Stimulated activated CD4-positive, alpha-beta T cell treated with anti-CD3 and anti-CD28 coated beads, Interleukin-15, amount 100 ng/mL, for 24 hours (primary cell): ENCODE measurements at places on chromosomes 11 and 22.

DNA sequence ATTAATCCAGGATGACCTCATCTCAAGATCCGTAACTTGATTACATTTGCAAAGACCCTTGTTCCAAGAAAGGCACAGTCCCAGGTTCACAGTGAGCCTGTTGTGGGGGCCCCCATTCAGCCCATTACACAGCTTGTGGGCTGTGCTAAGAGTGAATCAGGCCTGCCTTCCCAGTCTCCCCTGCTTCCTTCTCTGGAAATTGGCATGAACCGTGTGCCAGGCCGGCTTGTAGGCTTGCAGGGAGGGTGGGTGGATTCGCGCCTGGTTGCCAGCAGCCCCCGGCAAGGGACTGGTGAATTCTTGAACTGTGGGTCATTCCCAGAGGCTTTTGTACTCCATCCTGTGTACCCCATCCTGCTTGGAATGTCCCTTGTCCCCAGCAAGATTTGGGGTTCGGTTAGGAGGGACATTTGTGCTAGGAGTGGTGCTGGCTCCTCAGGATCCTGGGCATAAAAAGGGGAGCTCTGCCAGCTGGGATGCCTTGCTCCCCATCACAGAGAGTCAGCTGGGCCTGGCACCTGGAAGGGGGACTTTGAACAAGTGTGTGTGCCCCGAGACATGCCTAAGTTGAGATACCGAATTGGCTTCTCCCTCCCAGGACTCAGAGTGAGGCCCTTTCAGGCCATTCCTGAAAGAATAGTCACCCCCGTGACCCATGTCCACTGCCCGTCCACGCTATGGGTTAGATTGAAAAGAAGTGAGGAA is 818.2 kb downstream of the BRD1 start:
- DNase-seq, result no peak

DNA sequence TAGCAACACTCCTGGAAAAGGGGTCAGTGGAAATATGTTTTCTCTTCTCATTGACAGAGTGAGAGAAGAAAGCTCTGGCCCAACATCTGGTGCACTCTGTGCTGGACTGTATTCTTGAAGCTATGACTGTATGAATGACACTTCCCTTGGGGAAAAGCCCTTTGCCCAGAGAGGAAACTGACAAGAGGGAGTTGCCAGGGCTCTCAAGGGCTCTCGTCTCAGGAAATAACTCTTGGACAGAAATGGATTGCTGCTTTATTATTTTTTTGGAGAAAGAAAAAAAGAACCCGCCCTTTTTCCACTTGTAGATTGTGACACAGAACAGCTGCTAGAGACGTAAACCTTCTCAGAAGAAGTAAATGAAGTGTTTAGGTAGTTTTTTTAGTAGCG is 11.4 kb downstream of the ETS1 start:
- no peak for DNase-seq

DNA sequence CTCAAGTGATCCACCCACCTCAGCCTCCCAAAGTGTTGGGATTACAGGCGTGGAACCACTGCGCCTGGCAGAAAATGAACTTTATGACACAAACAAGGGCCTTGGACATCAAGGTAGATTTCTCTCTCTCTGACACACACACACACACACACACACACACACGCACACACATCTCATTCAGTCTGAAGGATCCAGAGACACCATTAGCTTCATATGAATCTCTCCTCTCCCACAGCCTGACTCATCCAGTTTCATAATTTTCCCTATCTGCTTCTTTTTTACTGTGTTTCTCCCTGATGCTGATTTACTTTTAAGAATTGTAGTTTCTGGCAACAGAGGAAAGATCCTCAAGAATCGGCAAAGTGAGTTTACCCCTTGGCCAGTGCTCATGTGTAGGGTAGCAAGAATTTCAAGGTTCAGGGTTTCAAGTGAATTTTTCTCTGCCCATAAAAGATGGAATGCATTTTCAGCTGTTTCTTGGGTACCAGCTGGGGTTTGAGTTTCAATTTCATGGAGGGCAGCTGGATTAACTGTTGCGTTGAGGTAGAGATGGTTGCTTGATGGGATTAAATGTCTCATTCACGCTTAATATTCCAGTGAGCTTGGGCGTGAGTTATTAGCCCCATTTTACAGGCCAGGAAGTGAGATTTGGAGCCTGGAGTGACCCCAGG is 3.5 kb downstream of the MYO18B start:
- peak; percentile 39 for DNase-seq

GRCh38 chr22:29524442-29525191 is 28.9 kb downstream of the THOC5 start:
- DNase-seq, result peak; percentile 25

DNA sequence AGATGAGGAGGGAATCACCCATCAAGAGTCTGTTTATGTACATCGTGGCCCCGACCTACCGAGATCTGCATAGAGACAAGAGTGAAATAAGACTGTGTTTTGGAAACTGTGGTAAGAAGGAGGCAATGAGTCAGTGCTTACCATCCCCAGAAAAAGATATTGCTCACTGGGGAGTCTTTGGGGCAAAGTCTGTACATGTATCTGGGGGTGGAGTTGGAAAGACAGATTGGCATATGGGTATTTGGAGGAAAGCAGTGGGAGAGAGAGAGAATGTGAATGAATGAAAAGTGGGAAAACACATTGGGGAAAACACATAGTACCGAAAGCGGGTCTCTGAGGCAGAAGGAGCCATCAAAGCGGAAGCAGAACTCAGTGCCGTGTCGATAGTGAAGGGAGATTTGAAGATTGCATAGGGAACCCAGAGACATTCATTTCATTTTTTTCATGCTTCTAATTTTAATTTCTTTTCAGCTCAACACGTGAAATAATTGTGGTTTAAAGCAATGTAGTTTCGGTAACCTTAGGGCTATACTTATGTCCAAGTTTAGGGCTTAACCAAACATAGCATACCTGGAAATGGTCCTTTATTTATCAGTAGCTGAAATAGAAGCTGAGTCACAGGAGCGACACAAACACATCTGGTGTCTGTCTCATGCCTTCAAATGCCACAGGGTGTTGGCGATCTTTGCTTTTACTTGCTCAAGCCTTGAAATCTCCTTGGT is 98.6 kb upstream of the CD44 start:
- peak; percentile 71 for DNase-seq

- DNase-seq, result no peak
Measured at GRCh38 chr11:110447343-110447742, 17.6 kb downstream of the FDX1 start.

- DNase-seq, result no peak
Measured at GRCh38 chr11:28632338-28632737, 524.1 kb downstream of the METTL15 start.

GRCh38 chr11:76151556-76152085 is 54.7 kb downstream of the WNT11 start:
- no peak for DNase-seq

- no peak for DNase-seq
Measured at GRCh38 chr11:104858882-104859775, 39.1 kb downstream of the CASP12 start.

- no peak for DNase-seq
Measured at GRCh38 chr22:47102648-47103047, 340.2 kb downstream of the TBC1D22A start.

DNA sequence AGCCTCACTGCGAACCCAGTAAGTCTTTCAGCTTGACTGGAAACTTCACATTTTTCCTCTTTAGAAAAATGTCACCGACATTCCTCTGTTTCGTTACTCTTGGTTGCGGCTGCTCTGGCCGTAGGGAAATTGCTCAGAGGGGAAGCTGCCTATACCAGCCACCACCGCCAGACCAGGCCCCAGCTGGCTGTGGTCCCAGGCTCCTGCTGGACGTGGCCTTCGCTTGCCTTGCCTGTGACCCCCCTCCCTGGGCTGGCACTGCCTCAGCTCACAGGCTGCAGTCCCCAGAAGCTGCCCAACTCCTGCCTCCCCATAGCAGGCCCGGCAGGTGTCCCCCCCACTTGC is 197.8 kb downstream of the MN1 start:
- no peak for DNase-seq

DNA sequence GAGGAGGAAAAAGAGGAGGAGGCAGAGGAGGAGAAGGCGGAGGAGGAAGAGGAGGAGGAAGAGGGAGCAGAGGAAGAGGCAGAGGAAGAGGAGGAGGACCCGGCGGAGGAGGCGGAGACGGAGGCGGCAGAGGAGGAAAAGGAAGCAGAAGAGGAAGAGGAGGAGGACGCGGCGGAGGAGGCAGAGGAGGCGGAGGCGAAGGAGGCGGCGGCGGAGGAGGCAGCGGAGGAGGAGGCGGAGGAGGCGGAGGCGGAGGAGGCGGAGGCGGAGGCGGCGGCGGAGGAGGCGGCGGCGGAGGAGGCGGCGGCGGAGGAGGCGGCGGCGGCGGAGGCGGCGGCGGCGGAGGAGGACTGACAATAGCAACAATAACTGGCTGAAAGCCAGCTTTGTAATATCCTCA is 616.6 kb downstream of the TBC1D22A start:
- no peak for DNase-seq

- DNase-seq, result no peak
Measured at GRCh38 chr22:19827341-19828034, 27.2 kb downstream of the GNB1L start.

- DNase-seq, result peak; percentile 27
Measured at GRCh38 chr11:132028380-132029240, 658.2 kb downstream of the NTM start.
